Fibroblast of the aortic adventitia (primary cell): ENCODE measurements at places on chromosomes 5 and 9. TPM values are rescaled to one million over a fixed set of nuclear protein-coding genes. Genes with fewer than 3 reads are reported as not detected.
A peak's percentile ranks its signal among the peaks of the same experiment; 100 is the strongest.

Gene FAM78A
- 0.25 and 0.36 TPM in 2 replicates for total RNA-seq

Gene GPRIN1
- 1.7 and 7.1 TPM in 2 replicates for total RNA-seq

Gene FCN2
- not detected in 2 replicates for total RNA-seq

Gene NXNL2
- 0.74 and 1.1 TPM in 2 replicates for total RNA-seq

Gene GRM6
- not detected in 2 replicates for total RNA-seq

Gene GRK6
- total RNA-seq, result 9.3 and 15.7 TPM in 2 replicates

Gene EIF4E1B
- not detected in 2 replicates for total RNA-seq

Gene LHX3
- total RNA-seq, result not detected in 2 replicates

Gene ARHGEF37
- 2.6 and 2.7 TPM in 2 replicates for total RNA-seq

Gene TICAM2
- 9.1 and 19.1 TPM in 2 replicates for total RNA-seq

- no peak for DNase-seq
Observed at GRCh38 chr9:32292611-32293010, 91.8 kb upstream of the ACO1 start.

DNA sequence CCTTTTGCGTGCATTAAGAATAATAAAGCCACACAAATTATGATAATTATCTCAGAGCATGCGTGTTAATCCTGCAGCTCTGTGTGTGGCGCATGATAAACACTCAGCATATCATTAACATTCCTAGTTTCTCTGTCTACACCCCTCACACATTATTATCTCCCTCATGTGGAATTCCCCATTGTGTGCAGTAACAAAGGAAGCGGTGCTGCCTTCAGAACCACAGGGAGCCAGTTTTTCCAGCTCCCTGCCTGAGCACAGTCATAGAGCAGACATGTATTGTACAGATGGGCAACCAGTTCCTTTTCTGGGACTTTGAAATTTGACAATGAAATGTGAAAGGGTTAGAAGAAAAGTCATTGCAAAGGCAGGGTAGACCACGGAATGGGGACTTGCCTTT lies 1365.5 kb upstream of the CDH9 start:
- DNase-seq, result no peak

- no peak for DNase-seq
Observed at GRCh38 chr5:102843997-102844396, 88.9 kb downstream of the PAM start.

DNA sequence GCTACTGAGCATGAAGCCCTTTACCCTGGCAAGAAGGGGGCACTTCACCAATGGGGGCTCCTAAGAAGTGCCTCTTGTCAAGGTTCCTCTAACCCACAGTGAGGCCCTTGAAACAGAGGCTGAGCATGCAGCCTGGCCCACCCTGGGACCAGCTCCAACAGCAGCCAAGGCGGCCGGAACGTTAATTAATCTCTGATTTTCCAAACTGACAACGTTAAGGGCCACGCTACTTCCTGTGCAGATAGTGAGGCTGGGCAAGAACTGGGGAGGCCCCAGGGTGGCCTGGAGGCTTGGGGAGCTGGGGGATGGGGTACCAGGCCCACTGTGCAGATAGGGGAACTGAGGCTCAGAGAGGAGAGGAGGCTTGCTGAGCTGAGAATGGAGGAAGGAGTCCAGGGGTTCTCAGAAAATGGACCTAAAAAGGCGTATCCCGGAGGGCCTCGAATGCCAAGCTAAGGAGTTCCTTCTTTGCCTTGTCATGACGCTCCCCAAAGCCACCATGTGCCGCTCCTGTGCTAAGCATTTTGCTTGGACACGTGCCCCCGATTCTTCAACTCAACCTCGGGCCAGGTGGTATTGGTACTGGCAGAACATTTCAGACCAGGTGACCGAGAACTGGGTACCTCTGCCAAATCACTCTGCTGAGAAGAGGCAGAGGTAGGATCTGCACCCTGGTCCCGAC lies 72.0 kb upstream of the STXBP1 start:
- peak; percentile 45 for DNase-seq

DNA sequence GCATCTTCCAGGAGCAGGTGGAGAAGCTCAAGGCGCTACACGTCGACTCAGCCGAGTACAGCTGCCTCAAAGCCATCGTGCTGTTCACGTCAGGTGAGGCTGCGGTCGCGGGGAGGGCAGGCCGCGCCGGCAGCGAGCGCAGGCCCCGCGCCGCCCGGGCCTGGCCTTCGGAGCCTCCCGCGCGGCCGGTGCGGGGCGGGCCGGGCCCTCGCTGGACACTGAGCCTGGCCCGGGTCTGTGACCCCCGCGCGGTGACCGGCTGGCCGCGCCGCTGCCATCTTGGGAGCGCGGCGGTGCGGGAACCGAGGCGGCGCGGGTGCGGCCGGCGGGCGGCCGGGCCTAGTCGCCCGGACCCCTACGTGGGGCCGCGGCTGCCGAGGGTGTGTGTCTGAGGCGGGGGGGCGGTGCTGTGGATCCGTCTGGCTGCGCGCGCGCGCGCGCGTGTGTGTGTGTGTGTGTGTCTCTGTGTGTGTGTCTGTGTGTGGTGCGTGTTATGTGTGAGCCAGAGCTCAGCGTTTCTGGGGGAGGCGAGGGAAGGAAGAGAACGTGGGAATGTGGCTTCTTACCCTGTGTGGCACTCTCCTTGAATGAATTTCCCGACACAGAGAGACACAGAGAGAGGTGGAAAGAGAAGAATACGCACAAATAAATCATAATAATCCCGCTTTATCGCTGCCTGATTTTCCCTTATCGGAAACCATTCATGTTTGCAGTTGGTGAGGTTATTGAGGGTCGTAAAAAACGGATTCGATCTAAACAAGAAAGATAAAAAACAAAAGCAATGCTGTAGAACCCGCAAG lies 5.5 kb downstream of the NR2F1 start:
- no peak for DNase-seq

- DNase-seq, result peak; percentile 20
Observed at GRCh38 chr9:120928483-120929228, 2.1 kb upstream of the TRAF1 start.

GRCh38 chr9:93648836-93649235 lies 72.5 kb downstream of the PHF2 start:
- DNase-seq, result no peak

DNA sequence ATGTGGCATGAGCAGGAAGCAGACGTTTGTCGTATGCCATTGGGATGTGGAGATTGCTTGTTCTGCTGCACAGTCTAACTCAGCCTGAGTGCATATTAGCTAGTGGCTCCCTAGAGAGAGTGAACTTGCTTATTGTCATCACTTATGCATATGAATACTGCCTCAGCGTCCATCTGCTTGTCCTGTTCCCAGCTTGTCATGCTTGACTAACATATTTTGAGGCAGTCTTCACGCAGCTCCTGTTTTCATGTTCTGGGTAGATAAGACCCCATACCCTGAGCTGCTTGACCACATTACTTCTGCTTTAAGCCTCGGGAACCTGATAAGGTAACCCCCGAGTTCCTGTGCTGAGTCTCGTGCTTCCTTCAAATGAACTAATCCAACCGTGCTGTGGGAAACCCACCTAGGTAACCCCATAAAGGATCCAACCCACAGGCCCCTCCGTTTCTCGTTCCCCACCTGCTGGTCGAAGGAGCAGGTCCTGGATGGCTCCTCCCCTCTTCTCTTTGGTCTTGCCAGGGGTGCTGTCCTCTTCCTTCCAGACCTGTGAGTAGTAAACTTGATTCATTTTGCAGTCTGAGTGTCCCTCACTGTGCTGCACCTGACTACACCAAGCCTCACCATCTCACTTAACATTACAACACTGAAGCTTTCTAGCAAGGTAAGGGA lies 25.0 kb downstream of the ANKRD33B start:
- no peak for DNase-seq

GRCh38 chr5:139682016-139682975 lies 34.1 kb downstream of the CXXC5 start:
- DNase-seq, result no peak

DNA sequence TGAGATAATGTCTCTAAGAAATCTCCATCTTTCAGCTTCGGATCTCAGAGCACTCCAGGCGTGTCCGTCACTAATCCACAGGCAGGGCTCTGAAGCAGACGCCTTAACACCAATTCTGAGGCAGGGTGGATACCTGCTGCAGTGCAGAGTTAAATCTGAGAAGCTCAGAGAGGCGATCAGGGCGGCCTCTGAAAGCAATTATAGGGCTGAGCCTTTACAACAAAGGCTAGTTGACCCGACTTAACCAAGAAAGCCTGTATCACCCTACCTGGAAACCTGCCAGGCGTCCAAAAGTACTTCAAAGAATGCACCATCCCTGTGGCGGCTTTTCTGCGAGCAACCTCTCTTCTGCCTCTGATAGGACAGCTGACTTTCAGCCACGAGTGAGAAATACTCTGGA lies 134.8 kb upstream of the MSX2 start:
- no peak for DNase-seq

DNA sequence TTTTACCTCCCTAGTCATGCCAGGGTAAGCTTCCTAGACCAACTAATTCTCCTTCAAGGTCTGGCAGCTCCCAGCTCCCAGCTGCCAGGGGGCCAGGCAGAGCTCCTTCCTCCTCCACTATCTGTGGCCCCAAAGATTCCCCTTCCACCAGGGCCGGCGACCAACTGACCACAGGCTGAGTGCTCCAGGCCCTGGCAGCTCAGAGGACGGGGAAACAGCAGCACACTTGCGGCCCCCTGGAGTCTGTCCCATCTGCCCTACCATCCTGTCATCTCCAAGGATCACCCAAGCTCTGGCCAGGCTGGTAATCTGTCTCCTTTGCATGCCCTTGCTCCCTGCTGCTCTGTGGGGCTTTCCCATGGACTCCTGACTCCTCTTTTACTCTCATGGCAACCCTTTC lies 31.2 kb upstream of the BASP1 start:
- no peak for DNase-seq

DNA sequence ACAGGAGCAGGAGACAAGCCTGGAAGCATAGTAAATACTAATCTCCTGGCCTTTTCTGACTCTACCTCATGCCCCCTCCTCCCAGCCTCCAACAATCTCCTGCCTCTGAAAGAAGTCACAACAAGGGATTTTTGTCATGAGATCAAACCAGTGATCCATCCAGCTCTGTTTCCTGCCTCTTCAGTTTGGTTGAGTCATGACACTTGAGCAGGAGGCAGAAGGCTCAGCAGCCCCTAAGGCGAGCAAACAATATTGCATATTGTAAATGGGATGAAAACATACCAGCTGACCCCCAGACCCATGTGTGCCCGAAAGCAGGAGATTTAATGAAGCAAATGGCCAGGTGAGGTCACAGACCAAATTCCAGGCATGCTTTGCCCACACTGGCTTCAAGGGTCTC lies 272.8 kb downstream of the GAS1 start:
- no peak for DNase-seq

DNA sequence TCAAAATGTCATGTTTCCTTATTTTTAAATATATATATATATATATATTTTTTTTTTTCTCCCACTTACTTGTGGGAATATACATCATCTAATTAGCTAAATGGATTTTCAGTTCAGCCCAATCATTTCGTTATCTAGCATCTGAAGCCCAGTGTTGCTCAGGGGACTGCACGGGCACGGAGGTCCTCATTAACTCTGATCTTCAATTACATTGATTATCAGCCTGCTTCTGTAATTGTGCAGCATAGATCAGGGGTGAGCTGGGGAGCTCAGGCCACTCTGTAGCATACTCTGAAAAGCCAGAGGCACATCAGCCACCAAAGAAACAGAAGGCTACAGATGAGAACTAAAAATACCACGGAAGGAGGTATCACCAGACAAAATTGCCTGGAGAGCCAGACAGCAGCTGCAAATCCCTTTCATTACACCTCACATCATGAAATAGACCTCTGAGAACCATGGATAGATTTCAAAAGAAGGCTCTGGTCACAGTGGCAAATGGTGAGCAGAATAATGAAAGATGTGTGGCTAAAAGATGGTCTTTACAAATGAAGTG lies 326.4 kb downstream of the TRIM32 start:
- no peak for DNase-seq

- peak; percentile 13 for DNase-seq
Observed at GRCh38 chr5:112059579-112060135, 302.7 kb upstream of the NREP start.

- DNase-seq, result peak; percentile 68
Observed at GRCh38 chr5:5497152-5497788, 74.8 kb downstream of the ICE1 start.

DNA sequence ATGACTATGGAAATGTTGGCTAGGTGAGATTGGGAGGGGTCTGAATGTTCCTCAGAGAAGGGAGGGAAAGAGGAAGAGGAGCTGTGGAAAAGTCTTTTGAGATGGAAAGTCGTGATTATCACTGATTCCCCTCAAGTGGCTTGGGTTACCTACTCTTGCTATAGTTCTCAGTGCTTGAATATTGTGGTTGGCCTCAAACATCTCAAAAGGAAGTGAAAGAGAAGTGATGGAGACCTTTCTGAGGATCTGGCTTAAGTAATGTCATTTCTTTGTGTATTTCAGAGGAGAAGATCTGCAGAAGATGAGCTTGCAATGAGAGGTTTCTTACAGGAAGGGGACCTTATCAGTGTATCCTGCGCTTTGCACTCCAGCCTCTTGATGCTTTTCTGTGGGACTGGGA lies 5.5 kb downstream of the EXOSC2 start:
- no peak for DNase-seq

- no peak for DNase-seq
Observed at GRCh38 chr5:9428272-9428671, 117.6 kb downstream of the SEMA5A start.

- DNase-seq, result no peak
Observed at GRCh38 chr5:76736679-76737556, 21.0 kb downstream of the F2R start.

- DNase-seq, result no peak
Observed at GRCh38 chr5:8560776-8561175, 691.8 kb downstream of the MTRR start.
